ENCODE measurements at places on chromosomes 3 and 15.

GRCh38 chr15:70322051-70322668 lies 224.4 kb upstream of the TLE3 start:
- DNase-seq, result no peak

DNA sequence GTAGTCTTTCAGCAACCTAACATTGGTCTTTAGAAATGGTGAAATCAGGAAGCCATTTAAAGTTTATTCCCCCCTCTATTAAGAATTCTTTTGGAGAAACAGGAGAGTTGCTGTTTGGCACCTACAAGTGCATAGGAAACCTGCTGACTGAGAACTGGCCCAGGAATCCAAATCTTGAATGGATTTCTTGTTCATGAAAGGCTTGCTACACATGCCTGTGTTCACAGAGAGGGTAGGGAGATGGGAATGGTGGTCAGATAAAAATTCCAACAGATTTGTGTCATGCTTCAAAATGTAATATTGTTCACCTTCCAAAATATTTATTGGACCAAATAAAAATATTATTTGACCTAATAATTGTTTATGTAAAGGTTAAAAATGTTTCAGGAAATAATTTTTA lies 24.2 kb upstream of the ZPLD1 start:
- no peak for DNase-seq

DNA sequence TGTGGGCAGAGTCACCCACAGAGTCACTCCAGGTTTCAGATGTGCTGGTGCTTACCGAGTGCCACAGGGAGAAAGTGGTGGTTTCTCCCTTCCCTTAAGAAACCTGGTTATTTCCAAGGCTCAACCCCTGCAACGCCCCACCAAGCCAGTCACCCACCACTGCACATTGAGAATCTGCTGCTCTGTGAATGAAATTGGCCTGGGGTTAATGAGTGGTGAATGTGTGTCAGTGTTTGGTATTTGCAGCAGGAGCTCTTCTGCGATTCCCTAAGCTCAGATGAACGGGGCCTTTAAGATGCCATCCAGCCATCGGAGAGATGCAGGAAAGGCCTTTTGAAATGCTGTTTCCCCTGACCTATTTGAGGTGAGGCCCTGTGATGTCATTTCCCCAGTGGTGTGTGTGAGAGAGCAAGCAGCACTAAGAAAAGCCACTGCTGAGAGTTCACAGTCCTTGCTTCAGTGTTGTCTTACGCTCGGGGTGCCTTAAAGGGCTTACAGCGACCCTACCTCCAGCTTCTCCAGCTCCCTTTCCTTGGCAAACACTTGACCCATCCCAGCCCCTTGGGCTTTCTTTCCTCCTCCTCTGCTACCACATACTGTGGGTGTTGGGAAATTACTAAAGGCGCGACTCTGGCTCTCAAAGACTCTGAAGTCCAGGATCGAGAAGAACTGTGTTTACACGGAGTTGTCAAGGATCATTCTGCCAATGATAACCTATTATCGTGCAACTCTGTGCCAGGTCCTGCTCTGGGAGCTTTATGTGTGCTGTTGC lies 68.9 kb downstream of the SMAD3 start:
- DNase-seq, result peak; percentile 52

- no peak for DNase-seq
Observed at GRCh38 chr15:39704235-39704634, 78.4 kb downstream of the FSIP1 start.

- DNase-seq, result no peak
Observed at GRCh38 chr15:53160092-53160704, 370.1 kb upstream of the ONECUT1 start.

DNA sequence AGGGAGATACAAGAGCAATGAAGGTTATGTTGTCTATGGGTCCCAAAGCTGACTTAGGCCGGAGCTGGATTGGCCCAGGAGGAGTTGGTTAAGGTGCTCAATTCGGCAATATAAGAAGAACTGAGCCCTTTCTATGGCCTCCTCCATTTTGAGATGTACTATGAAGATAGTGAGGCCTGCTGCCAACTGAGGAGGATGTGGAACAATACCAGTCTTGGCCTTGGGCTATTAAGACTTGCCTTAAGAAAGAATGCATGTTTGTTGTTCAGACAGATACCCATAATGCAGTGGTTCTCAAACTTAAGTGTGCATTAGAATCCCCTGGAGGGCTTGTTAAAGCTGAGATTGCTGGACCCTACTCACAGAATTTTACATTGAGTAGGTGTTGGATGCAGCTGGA lies 24.4 kb upstream of the LEKR1 start:
- DNase-seq, result no peak

GRCh38 chr3:188243124-188243795 lies 89.3 kb downstream of the LPP start:
- no peak for DNase-seq

DNA sequence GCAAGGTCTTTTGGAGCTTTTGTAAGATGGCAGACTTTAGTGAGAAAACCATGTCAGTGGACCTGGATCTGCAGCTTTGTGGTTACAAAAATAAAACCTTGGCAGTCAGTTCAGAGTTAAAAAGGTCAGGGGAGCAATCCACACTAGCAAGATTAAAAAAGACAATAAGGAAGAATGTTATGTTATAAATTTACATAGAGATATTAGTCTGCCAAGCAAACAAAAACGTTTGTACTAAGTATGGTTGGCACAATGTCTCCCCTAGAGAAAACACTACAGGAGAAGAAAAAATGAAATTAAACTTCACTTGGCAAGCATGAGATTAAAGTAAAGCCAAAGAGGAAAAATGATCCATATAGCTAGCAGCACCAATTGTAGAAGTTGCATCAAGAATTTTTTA lies 205.0 kb downstream of the LSAMP start:
- no peak for DNase-seq

DNA sequence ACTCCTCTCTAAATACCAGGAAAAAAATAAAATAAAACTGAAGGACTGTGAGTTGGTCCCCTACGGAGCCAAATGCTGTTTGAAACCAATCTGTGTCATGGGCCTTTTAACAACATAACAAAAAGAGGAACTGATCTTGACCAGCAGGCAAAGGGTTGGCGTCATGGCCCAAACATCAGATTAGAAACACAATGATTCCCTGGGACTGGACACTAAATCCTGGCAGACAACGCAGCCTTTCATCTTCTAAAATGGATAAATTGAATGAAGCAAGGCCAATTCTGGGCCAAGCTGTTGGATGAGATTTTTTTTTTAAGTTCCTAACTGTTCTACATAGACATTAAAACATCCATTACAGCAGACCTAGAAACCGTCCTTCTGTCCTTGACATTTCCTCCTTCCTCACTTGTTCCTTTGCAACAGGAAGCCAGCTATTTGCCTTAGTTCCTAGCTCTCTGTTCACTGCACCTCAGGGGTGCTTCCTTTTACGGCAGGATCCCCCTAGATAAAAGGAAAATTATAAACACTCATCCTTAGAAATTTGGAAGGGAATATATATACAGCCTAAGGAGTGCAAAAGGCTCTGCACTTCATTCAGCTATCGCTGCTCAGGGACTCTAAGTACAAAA lies 21.6 kb upstream of the TAFA4 start:
- no peak for DNase-seq

- peak; percentile 51 for DNase-seq
Observed at GRCh38 chr15:38705436-38706219, 141.0 kb upstream of the RASGRP1 start.

- DNase-seq, result no peak
Observed at GRCh38 chr3:31906182-31906581, 74.9 kb downstream of the OSBPL10 start.

DNA sequence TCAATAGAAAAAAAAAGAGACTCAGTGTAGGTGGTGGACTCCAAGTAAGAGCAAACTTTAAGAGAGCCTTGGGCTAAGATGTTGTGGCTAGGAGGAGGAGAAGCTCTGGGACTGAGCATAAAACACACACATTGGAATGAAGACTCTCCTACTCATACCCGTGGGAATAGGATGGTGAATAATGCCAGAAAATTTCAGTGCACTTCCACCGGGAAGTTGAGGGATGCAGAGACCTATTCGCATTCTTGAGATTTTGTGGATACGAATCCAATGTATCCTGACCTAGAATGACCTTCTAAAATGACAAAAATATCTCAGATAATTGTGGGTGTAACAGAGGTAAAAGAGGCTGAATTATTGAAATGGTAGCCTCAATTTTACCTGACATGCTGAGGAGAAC lies 388.7 kb upstream of the SGO1 start:
- DNase-seq, result peak; percentile 98

Measured in fibroblast of skin of right biceps (primary cell).